ENCODE measurements at places on chromosomes 4 and X.

DNA sequence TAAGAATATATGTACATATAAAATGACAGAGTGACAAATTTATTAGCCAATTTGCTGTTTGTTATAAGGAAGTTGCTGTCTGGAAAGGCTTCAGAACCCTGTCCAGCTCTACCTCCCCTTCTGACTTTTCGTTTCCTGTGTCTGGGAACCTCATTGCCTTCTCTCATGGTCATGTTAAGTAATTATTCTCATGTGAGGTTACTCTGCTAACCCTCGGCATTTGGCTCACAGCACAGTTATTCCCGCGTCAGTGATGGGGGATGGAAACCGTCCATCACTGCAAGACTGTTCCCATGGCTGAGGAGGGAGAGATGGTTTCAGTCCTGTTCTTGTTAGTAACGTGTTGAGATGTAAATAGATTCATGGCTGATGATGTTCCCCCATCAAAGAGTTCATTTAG lies 11.9 kb downstream of the EDNRA start:
- no peak for DNase-seq

DNA sequence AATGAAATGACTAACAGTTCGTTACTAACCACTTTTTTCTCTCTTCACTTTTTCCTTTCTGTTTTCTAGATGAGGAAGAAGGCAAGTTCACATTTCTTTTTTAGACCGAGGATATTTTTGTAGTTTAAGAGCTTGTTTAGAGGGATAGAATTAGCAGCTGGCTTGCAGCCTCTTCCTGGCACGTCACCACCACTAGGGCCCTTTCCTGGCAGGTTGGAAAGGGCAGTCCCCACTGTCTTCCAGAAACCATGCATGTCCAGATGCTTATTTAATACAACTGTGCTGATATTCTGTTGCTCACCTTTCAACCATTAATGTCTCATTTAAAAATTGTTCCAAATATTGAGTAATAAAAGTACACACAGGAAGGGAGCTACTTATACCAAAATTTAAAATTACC lies 209.5 kb upstream of the PACRGL start:
- no peak for DNase-seq

DNA sequence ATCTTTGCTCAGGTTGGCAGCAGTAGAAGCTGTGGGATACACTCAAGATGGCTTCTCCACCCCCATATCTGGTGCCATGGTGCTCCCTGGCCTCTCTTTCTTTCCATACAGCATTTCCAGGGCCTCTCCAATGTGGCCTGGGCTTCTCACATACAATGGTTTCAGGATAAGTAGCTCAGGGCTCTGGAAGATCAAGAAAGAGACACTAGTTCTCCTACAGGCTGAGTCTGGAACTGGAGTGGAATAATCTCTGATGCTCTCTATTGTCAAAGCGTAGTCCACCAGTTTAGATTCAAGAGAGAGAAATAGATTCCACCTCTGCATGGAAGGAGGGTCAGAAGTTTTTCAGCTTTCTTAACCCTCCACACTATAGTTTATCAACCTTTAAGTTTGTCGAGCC lies 138.2 kb upstream of the AADAT start:
- no peak for DNase-seq

DNA sequence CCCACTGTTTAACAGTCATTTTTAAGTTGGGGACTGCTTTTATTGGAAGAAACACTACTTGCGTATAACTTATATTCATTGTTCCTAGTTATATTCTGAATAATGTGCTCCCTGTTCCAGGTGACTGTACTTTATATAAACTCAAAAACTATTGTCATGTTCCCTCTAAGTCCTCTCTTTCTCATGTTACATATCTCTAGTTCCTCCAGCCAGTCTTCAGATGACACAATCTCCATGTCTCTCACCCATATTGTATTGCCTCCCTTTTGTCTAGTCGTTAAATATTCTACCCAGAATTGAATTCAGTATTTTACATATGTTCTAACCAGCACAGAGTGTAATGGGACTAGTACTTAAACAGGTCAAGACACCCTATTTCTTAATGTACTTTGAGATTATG lies 5.3 kb downstream of the VAMP7 start:
- no peak for DNase-seq

GRCh38 chrX:72045552-72046277 lies 86.0 kb downstream of the RTL5 start:
- no peak for DNase-seq

DNA sequence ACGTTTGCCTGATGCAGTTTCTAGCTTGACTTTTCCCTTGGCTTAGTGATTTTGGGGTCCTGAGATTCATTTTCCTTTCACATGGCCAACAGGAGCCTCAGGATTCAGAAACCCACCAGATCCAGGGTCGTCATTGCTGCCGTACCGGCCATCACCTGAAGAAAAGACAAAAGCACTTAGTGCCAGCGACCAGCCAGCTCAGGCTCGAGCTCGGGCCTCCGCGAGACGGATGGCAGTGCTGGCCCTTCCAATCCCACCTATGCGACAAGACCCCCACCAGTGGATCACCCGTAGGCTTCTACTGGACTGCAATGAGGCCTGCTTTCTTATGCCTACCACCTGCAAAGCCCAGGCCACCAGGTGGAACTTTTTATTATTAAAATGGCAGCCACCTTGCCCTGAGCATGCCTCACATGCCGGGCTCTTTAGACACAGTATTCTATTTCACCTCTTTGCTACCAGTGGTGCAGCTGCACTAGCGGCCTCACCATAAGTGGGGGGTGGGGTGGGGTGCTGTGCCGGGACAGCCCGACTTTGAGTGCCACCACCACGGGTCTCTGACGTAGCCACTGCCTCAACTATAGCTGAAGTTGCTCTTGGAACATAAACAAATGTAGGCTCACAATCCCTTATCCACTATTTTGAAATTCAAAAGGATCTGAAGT lies 84.3 kb downstream of the MTMR1 start:
- no peak for DNase-seq

GRCh38 chr4:26719954-26720552 lies 136.2 kb downstream of the TBC1D19 start:
- no peak for DNase-seq

- DNase-seq = no peak
Measured at GRCh38 chr4:160375772-160376452, 1273.0 kb downstream of the RAPGEF2 start.

- no peak for DNase-seq
Measured at GRCh38 chr4:10086506-10087120, 30.0 kb downstream of the WDR1 start.

DNA sequence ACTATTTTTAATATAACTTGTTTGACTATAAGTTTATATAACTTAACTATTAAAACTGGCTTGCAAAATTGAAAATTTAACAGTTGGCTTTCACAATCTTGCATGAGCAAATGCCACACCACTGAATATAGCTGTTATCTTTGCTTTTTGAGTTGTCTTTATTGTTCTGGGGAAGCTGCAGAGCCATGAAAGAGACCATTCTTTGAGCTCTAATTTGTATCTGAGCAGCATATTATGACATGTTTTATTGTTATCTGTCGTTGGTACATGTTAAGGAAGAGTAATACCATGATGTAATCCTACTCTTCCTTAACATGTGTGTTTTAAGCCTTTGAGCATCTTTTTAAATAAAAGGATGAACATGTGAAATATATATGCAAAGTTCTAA lies 97.1 kb upstream of the ANK2 start:
- DNase-seq = no peak

DNA sequence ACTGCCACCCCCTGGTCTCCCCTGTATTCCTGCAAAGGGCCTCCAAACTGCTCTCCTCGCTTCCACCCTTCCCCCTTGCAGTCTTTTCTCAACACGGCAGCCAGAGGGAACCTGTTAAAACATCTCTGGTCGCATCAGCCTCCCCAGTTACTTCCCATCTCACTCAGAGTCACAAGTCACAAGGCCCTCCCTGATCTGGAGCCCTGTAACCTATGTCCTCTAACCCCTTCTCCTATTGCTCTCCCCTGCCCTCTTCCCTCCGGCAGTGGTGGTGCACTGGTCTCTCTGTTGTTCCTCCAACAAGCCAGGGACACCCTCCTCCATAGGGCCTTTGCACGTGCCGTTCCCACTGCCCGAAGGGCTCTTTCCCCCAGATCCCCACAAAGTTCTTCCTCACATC lies 73.2 kb downstream of the SH3KBP1 start:
- DNase-seq = no peak

DNA sequence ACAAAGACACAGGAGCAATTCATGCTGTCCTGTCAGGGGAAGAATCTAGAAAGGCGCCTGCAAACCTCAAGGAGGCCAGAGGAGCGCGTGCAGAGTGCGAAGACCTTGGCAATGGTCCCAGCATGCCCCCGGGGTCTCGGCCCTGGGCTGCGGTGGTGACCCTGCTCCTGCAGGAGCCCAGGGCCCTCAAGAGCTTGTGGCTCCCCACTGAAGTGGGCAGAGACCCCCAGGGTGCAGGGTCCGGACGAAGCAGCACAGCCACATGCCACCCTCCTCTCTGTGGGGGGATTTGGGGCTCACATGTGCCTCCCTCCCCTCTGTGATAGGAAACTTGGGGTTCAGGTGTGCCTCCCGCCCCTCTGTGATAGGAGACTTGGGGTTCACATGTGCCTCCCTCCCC lies 39.3 kb downstream of the GAK start:
- no peak for DNase-seq

DNA sequence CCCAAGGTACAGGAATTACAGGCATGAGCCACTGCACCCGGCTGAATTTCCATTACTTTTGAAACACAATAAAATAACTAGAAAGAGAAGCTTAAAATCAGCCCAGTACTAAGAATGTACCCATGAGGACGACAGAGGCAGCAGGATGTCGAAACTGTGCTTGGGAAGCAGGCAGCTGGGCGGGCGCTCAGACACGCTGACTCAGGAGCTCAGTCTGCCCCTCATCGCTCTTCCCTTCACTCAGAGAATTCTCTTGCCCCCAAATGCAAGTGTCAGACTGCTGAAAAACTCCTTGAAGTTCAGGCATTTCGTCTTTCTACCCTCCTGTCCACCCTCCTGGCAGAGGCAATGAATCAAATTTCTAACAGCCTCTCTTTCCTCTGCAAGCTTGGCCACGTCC lies 41.0 kb upstream of the CDKN2AIP start:
- DNase-seq = no peak

- DNase-seq = no peak
Measured at GRCh38 chr4:147085781-147086180, 140.1 kb upstream of the TTC29 start.

DNA sequence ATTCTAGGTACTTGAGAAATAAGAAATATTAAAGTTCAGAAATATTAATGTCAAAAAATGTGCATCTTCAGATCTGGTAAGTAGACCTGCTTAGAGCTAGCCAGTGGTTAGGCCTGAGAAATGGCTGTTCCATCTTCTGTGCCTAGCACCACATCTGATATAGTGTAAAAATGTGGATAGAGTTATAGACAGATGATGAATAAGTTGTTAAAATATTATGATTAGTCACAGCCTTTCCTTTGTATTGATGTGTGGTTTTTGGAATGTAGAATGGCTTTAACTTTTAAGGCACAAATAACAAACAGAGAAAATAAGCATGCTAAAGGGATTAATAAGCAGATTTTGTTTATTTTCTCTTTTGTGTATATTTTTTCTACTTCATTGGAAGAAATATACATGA lies 133.5 kb upstream of the NUDT6 start:
- no peak for DNase-seq

GRCh38 chr4:84403656-84404055 lies 95.4 kb downstream of the NKX6-1 start:
- no peak for DNase-seq

DNA sequence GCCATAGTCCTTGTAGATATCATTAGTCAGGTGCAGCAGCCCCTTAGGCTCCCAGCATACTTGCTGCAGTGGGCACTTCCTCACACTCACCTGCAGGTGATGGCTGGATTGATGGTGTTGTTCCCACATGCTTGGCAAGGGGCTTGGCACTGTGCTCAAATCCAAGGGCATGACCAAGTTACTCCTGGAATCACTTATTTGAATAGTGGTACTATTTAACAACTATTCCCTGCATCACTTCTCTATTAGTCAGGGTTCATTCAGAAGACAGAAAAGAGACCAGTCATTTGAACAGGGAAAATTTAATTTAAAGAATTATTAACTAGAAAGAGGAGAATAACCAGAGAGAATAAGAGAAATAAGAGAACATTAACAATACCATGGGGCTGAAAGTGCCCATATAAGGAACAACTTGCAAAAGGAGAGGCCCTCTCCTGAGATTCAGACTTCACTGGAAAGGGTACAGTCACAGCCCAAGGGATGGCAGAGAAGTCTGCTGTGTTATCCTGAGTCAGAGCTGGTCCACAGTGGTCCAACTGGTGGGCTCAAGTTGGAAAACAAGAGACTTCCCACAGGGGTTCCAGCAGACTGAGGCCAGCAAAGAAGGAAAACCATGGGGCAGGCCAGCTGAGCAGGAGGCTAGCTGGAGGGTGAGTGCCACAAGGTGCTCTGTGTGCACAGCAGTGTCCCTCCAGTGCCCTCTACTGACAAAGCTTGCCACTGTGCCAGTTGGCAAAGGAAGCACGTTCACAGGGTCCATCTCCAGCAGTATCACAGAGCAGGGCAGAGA lies 9.8 kb downstream of the SPP1 start:
- no peak for DNase-seq

DNA sequence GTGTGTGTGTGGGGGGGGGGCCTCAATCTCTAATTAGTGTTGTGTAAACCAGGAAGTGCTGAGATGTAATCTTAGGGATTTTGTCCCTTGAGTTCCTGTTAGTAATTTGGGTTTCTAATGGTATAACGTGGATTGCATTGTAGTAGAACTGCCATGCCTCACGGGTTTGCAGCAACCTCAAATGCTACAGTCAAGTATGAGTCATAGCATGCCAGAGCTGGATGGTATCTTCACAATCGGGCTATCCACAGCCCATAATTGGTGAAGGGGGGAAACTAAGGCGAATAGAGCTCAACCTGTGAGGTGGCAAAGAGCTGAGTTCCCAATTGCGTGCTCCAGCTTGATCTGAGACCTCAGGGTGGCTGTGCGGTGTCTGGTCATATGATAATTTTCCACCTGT lies 2.2 kb upstream of the FMR1NB start:
- DNase-seq = no peak

- no peak for DNase-seq
Measured at GRCh38 chr4:143586080-143586479, 72.6 kb downstream of the SMARCA5 start.

- no peak for DNase-seq
Measured at GRCh38 chr4:53089936-53090729, 228.0 kb downstream of the RASL11B start.

DNA sequence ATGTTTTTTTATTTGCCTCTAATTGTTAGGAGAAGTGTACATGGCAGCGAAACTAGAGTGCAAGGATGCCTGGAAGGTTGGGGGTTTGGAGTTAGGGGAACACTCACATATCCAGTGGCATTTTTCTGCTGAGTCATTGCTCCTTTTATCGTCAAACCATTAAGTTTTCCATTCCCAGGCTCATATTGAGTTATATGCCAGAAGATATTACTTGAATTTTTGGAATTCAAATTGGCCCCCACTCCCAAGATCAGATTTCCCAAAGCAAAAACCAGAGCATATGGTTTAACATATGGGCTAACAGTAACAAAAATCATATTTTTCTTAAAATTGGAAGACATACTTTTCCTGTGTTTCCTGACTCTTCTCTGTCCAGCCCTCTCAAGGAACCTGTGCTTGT lies 152.7 kb downstream of the FSTL5 start:
- DNase-seq = no peak

DNA sequence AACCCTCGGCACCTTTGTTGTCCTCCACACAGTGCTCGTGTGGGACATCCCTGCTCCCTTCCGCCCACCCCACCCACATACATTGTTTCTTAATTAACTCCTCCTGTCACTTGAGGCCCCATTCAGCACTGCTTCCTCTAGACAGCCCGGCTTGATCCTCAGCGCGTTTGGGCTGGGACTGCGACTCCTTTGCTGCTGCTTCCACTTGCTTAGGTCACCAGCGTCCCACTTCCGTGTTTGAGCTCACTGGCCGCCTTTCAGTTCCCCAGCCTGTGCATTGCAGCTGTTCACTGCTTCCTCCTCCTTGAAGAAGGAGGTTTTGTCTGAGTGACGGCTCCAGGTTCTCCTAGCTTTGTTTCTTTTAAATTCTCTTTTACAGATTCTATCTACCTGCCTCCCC lies 16.1 kb downstream of the RNF4 start:
- DNase-seq = no peak

All from stimulated activated CD8-positive, alpha-beta memory T cell treated with anti-CD3 and anti-CD28 coated beads, Interleukin-15, amount 100 ng/mL, for 4 hours (primary cell).